ENCODE measurements at places on chromosomes 11 and 22.

DNA sequence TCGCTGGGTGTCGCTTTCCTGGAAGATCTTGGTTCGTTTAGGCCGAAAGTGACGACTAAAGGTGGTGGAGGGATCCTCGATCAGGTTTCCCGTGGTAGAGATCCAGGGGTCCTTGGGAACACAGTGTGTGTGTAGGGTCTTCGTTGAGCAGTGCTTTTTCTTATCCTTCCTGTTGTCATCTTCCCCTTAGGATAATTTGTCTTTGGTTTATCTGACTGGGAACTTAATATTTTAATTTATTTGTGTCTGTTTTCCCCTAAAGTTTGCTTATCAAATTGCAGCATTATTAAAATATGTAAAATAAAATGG, 403 bp downstream of the RBM7 start:
- no peak for DNase-seq

- no peak for DNase-seq
Measured at GRCh38 chr22:25750569-25751173, 8.7 kb downstream of the MYO18B start.

DNA sequence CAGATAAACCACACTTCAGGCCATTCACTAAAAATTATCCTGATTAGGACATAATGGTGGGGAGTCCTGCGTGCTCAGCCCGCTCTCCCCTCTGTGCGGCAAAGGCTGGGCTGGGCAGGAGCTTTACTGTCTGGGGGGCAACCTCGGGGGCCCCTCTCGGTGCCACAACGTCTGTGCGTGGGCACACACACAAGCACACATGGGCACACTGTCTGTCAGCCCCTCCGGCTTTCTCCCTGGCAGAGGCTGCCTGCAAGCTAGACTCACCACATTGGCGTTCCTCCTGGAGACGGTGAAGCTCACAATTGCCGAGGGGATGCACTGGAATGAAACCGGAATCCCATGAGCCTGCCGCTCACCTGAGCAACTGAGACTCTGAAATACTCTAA, 5.2 kb downstream of the MLC1 start:
- DNase-seq = no peak

GRCh38 chr11:8224161-8224591, 39.5 kb downstream of the LMO1 start:
- DNase-seq = no peak

GRCh38 chr11:70433966-70434812, 35.9 kb downstream of the CTTN start:
- no peak for DNase-seq

DNA sequence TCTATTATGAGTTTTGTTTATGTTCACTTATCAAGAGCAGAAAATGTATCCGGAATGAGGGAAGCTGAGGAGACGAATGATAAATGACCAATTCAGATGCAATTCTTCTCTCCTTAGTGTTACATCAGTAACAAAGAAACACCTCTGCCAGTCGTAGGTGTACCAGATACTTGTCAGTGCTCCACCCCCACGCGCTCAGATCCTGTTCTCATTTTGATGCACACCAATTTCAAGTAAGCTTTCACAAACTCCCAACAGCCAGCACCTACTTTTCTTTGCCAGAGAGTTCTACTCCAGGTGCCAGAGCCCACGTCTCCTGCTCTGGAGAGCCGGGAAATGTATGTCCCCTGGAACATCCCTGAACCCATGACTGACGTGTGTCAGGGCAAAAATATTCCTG, 43.7 kb downstream of the OR8B12 start:
- no peak for DNase-seq

- DNase-seq = no peak
Measured at GRCh38 chr22:21726650-21727049, 8.9 kb downstream of the YPEL1 start.

- DNase-seq = no peak
Measured at GRCh38 chr11:100593291-100593690, 93.8 kb upstream of the ARHGAP42 start.

- peak; percentile 69 for DNase-seq
Measured at GRCh38 chr11:94794287-94795168, 26.4 kb downstream of the AMOTL1 start.

DNA sequence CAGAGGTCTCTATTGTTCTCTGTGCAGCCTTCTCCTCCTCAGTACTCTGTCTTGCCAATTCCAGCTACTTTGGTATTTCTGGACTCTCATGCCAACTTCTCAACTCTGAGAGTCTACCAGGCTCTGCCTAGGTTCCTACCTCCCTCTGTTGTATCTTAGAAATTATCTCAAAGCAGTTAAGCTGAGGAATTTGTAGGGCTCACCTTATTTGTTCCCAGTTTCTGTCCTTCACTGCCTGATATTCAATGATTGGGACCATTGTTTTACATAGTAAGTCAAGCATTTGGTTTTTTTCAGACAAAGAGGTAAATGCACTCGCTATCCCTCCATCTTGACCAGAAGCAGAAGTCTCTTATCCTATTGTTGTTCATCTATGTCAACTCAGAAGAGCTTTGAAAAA, 205.0 kb upstream of the PGR start:
- DNase-seq = no peak

DNA sequence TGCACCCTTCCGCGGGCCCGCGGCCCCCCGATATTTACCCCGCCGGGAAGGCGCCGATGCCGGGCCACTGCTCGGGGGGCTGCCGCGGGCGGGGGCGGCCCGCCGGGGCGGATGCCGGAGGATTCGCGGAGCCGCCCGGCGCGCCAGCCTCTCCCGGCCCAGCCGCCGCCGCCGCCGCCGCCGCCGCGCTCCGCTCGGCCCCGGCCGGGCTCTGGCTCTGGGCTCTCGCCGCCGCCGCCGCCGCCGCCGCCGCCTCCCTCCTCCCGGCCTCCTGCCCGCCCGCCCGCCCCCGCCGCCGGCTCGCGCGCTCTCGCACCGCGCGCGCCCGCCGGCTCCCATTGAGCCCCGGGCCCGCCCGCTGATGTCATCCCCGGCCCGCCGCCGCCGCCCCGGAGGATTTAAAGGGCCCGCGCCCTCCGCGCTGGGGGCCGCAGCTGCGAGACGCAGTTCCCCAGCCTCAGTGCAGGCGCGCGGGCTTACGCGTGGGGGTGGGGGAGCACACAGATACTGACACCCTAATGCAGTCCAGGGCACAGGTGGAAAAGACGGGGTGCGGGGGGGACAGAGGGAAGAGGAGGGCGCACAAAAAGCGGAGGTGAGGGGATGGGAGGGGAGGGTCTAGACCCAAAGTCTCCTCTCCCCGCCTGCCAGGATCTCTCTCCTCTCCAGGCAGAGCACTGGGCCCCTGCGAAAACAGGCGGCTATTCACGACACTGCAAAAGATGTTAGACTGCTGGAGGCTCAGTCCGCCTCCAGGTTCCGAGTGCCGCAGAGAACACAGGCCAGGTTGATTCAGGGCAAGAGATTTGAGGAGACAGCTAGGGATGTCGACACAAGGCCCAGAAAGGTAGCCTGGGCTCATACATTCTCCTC, at the start of gene CSNK1E:
Gene CSNK1E, minus strand, starts transcription at position 312 of the 873 bp plus-strand sequence. CDS start 3,276 bp downstream, outside the sequence.
- no peak for DNase-seq

DNA sequence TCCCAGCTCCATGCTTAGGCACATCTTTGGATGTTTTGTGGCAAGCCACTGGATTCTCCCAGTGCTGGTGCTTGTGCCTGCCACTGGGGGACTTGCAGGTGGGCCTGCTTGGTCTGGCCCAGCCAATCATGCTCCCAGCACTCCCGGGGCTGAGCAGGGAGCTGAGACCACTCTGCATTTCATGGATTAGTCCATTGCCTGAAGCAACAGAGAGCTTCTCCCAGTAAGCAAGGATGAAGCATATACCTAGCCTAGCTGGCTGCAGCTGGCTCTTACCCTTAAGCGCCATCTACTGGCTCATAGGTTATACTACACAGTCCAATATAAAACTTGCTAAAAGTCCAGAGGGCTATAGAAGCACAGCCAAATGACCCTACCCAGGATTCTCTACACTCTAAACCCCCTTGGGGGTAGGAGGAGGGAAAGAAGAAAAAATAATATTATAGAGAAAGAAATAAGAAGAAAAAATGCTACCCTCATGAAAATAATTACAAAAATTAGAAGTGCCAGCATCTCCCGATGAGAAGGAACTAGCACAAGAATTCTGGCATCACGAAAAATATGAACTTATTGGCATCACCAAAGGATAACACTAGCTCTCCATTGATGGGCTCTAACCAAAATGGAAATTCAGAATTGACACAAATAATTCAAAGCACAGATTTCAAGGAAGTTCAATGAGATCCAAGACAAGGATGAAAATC, 275.3 kb downstream of the C11orf87 start:
- peak; percentile 26 for DNase-seq

DNA sequence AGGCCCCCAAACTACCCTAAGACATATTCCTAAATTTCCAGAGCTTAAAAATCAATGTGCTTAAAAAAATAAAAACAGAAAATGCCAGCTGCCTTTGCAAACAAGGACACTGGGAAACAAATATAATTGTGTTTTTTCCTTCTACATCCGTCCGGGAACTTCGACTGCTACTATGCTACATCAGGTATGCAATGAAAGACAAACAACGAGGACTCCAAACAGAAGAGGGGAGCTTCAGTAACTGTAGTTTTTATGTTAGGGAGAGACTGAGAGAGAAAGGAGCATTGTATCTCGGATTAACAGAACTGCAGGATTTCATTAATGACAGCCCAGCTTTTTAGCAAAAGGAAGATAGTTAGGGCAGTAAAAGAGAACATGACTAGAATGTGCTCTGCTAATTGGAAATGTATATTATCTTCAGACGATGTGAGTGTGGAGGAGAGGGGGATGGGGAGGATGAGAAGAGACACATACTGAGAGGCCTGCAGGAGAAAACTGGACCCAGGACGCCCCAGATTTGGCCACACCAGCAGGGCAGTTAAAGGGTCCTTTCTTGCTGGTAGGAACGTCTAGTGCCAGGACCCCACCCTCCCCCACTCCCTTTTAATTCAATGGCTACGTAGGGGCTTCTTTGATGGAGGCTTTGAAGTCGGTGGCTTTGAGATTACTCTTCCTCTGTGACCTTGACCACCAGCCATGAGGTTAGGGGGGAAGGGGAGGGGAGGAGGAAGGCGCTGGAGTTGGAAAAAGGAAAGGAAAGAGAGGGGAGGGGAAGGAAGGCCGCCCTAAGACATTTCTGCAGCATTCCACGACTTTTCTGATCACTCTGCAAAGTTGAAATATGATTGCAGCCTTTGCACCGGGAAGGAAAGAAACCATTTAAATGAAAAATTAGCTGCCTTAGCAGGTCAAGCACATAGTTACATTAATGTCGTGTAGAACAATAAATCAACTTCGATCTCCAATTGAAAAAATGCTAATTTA, 187.1 kb downstream of the BLID start:
- DNase-seq = no peak

- no peak for DNase-seq
Measured at GRCh38 chr11:14585438-14585837, 58.2 kb upstream of the PDE3B start.

GRCh38 chr11:9758637-9759518, 95.0 kb downstream of the SWAP70 start:
- DNase-seq = peak; percentile 45

DNA sequence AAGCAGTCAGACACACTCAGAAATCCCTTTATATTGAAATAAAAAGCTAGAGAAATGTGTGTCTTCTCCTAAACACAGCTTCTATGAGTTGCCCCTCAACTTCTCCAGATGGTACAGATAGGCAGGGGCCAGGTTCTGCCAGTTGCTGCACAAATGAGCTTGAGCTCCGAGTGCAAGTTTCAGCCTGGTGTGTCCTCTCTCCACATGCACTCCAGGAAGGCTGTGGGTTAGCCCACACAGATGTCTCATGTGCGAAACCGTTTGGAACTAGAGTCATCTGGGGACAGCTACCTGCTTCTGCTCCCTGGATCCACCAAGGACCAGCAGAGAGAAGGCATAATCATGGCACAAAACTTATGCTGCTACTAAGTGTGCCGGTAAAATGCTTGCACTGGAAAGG, 812.6 kb downstream of the OPCML start:
- no peak for DNase-seq

DNA sequence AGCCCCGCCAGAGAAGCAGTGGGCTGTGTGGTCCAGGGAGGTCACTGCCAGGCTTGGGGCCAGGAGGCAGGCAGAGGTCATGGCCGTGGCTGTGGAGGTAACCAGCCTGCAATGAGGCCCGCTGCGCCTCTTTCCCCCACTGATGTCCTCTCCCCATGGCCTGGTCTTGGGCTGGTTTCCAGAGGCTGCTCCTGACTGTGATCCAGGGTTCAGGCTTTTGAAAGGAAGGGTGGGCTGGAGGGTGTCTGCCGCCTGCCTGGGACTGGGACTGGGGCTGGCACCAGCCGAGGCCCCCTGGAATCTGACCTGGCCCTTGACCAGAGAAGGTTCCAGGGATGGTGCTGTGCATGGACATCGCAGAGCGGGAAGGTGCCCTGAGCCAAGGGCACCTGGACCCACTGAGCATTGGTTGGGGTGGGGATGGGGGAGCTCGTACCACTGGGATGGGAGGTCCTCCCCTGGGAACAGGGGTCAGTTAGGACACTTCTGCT, 59.6 kb upstream of the THY1 start:
- DNase-seq = no peak

- no peak for DNase-seq
Measured at GRCh38 chr22:21652547-21653545, 10.7 kb downstream of the SDF2L1 start.

GRCh38 chr22:44373234-44373633, 60.5 kb upstream of the SHISAL1 start:
- DNase-seq = no peak

DNA sequence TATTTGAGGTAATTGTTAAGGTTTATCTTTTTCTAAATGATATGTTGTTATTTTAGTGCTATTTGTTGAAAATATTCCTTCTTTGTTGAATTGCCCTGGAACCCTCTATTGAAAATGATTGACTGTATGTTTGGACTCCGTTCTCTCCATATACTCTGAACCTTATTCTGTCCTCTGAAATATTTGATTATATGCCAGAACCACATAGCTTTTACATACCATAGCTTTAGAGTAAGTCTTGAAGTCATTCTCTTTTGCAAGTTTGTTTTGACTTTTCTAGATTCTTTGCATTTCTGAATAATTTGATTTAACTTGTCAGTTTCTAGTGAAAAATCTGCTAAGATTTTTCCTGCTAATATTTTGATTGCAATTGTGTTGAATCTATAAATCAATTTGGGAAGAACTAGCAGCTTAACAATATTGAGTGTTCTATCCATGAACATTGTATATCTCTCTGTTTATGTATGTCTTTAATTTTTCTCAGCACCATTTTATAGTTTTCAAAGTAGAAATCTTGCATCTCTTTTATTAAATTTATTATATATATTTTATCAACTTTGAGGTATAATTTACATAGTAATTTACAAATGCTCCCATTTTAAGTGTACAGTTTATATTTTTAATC, 51.7 kb upstream of the PITPNB start:
- DNase-seq = peak; percentile 17

DNA sequence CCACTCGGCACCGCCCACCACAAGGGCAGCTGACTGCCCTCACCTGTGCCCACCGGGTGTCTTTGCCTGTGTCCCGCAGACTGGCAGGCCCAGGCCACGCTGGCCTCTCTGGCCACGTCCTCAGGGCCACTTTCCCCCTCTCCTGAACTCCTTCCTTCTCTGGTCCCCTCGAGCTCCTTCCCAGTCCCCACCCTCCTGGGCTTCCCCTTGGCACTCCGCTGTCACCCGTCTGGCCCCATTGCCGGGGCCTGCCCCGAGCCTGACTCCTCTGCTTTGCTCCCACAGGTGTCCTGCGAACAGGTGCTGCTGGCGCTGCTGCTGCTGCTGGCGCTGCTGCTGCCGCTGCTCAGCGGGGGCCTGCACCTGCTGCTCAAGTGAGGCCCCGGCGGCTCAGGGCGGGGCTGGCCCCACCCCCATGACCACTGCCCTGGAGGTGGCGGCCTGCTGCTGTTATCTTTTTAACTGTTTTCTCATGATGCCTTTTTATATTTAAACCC, 14.2 kb downstream of the MCAT start:
- no peak for DNase-seq
